ENCODE measurements at places on chromosomes 11 and 22. TPM values are rescaled to one million over a fixed set of nuclear protein-coding genes. Genes with fewer than 3 reads are reported as not detected.

OR10A6 gene
- total RNA-seq, result not detected

SCN2B gene
- 0.09 TPM for total RNA-seq

CLP1 gene
- total RNA-seq, result 23.7 TPM

ACR gene
- total RNA-seq, result 0.32 TPM

RAG2 gene
- total RNA-seq, result not detected

TSGA10IP gene
- 5.6 TPM for total RNA-seq

C1QTNF6 gene
- total RNA-seq, result 17.1 TPM

TEX54 gene
- total RNA-seq, result 0.87 TPM

WT1 gene
- not detected for total RNA-seq

MMP13 gene
- not detected for total RNA-seq

PELI3 gene
- 9.0 TPM for total RNA-seq

IGF2 gene
- 5.1 TPM for total RNA-seq

MAP6 gene
- total RNA-seq, result 1.9 TPM

TP53AIP1 gene
- total RNA-seq, result not detected

RAB3IL1 gene
- 9.7 TPM for total RNA-seq

CHEK1 gene
- 123 TPM for total RNA-seq

KCNE3 gene
- 9.0 TPM for total RNA-seq

ART1 gene
- not detected for total RNA-seq

OSBP gene
- 37.9 TPM for total RNA-seq

LDHAL6A gene
- not detected for total RNA-seq

OR4A15 gene
- not detected for total RNA-seq

OR10D3 gene
- 0.23 TPM for total RNA-seq

DDT gene
- 117 TPM for total RNA-seq

MS4A15 gene
- not detected for total RNA-seq

SEPTIN5 gene
- 19.9 TPM for total RNA-seq

SYNGR1 gene
- 19.0 TPM for total RNA-seq

PGR gene
- not detected for total RNA-seq

OR5AN1 gene
- total RNA-seq, result not detected

HBG1 gene
- not detected for total RNA-seq

C11orf97 gene
- total RNA-seq, result not detected

SLC22A6 gene
- total RNA-seq, result not detected

CRYBB2 gene
- total RNA-seq, result not detected

BIRC2 gene
- total RNA-seq, result 42.2 TPM

All from endodermal cell (in vitro differentiated cells).